GM03348 (cell line): ENCODE measurements at places on chromosomes 3 and 15.

DNA sequence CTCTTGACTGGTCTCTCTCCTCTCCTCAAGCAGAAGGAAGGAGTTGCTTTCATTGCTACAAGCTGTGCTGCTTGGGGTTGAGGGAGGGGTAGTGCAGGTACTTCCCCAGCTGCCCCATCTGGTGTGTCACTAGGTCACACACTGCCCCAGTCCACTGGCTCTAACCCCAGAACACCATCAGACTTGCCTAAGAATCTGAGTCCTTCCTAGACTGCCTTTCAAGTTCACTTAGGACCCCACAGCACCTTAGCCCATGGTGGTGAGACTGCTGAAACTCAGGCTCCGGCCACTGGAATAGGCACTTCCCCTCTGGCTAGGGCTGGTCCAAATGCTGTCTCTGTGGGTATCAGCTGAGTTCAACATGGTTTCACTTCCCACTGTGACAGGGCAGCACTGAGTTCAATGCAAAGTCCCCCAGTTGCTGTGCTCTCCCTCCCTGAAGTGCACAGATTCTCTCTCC lies 279.7 kb upstream of the GOLGA6L4 start:
- DNase-seq = no peak

DNA sequence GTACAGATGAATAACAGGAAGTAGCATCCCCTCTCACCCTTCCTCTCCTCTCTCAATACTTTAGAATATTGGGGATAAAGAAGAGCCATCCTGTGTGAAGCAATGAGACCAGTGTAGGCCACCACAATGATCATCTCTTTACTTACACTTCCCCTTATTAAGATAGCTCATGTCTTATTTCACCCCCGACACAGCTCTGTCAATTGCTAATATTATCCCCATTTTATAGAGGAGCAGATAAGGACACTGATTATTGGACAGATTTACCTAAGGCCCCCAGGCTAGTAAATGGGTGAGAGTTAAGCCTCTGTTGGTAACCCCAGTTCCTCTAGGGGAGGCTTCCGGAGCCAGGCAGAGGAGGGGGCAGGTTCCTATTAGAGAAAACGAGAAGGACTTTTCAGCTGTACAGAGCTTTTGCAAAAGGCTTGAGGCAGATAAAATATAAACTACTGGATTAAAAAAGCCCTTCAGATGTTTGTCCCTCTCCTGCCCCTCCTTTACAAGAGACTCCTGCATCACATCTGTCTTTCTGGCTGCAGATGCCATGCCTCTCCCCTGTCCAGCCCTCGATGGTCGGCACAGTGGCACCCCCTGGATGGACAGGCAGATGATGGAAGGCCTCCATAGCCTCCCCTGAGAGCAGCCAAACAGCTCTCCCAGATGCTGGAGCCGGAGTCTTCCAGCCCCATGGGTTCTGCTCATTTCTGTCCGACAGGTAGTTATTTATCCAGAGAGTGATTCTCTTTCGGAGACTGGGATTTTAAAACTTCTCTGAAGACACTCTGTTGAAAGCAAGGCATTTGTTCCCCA lies 49.4 kb upstream of the LCTL start:
- DNase-seq = no peak

DNA sequence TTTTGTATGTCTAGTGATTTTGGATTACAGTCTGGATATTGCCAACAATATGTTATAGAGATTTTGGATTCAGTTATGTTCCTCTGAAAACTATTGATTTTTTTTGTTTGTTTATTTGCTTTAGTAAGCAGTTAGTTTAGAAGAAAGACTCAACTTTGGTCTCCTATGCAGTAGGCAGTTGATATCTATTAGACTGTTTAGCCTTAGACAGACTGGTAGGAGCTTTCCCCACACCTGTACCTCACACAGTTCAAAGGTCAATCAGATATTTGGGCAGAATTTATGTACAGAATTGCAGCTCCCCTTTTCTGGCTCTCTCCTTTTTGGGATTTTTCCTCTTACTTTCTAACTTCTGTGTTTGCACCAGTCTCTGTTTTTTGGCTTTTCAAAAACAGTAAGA lies 42.3 kb downstream of the IL20RB start:
- DNase-seq = no peak

DNA sequence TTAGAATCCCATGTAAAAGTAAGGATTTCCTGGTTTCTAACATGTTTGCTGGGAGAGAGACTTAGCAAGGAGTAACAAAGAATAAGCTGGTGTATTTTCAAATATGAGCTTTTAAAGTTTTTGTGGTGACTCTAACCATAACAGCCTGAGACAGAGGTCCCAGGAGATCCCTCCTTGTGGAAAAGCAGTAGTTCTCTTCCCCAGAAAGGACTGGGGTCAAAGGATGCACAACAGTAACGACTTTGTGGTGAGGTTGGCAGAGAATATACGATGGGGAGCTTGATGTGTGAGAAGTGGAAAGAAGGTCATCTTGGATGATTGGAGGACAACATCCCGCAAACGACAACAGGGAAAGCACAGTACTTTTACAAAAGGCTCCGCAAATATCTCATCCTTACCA lies 38.2 kb downstream of the ABHD5 start:
- no peak for DNase-seq

GRCh38 chr15:33735637-33736247 lies 232.6 kb upstream of the CHRM5 start:
- peak; percentile 29 for DNase-seq

GRCh38 chr15:46595016-46595415 lies 960.2 kb downstream of the SQOR start:
- DNase-seq = no peak

DNA sequence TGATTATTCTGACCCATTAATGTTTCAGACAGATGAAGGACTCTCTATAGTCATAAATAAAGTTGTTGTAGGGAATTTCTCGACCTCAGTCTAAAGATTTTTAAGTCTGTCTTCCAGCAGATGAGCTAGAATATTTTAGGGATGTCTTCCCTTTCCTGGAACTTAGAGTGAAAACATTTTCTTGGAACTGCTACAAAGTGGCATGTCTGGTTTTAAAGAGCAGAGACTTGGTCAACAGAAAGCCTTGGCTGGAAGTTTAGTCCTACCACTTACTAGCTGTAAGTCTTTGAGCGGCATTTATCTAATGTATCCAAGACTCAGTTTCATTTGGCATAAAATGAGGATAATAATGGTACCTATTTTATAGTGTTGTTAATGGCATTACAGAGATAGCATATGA lies 120.0 kb upstream of the TGFBR2 start:
- DNase-seq = no peak

DNA sequence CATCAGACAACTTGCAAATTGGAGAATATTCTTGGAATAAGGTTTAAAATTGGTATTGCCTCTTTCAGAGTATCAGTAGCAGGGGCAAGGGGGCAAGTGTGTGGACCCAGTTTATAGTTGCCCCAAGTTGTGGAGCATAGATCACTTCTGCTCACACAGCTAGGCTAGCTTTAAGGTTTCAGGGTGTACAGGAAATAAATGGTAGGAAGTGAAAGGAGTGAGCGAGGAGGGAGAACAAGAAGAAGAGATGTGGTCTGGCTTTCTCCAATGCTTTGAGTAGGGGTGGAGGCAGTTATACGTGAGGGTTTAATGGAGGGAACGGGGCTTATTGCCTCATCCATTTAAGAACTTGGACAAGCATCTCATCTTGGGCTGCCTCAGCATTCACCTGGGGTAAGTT lies 290.0 kb upstream of the CFAP20DC start:
- DNase-seq = no peak

DNA sequence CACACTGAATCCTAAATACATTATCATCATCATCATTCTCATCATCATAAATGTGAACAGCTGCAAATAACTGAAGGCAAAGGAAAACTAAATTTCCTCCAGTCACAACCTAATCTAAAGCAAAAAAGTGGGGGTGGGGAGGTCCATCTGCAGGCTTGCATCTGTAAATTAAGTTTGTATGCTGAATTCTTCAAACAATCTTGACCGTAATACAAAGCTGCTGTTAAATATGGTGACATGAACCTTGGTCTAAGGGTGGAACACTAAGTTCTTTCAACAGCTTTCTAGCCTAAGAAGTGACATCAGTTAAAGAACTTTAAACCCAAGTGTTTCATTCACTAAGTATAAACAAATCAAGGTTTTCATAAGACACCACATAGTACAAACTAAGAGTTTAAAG lies 4.3 kb downstream of the LRRFIP2 start:
- DNase-seq = no peak

- peak; percentile 92 for DNase-seq
These were observed 533 bp downstream of the ARF4 start for GRCh38 chr3:57596495-57597126.

DNA sequence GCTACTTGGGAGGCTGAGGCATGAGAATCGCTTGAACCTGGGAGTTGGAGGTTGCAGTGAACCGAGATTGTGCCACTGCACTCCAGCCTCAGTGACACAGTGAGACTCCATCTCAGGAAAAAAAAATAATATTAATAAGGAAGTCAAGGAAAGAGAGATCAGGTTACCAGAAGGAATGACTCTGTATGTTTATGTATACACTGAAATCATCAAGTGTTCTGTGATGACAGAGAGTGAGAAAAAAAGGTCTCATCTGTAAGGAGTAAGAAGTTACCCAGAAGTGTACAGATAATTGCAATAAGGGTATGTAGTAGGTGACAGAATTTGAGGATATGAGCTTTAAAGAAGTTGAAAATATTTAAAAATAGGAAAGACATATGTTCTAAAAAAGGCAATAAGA lies 4.3 kb upstream of the CCDC50 start:
- no peak for DNase-seq

DNA sequence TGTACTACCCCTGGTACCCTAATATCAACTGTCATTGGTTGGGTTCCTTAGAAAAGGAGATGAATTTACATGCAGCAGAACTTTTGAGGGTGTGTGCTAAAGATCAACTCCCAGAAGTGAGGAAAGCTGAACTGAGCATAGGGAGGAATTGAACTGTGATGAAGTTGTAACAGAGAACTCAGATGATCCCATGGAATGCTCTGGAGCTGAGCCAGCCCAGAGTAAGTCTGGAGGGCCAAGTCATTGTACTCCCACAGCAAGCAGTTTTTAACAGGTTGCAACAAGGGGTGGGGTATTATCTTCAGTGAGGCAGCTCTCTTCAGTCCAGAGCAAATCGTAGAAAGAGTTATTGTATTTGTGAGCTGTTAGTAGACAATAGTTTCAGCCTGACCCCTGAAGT lies 572.3 kb downstream of the PYDC2 start:
- no peak for DNase-seq

DNA sequence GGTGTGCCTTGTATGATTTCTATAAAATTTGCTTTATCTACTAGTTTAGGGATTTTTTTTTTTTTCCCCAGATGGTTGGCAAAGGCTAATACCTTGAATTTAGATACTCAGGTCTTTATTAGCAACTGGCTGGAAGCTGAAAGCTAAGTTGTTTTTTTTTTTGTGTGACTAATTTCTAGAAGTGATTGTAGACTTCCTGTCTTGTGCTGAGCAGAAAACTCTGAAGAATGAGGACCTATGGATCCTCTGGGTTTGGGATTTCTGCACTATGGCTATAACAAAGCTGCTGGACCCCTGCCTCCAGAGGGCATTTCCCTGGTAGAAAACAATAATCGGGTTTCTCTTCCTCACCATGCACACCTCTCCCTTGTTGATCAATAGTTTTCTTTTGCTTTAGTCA lies 10.0 kb downstream of the ARIH2 start:
- DNase-seq = peak; percentile 20

DNA sequence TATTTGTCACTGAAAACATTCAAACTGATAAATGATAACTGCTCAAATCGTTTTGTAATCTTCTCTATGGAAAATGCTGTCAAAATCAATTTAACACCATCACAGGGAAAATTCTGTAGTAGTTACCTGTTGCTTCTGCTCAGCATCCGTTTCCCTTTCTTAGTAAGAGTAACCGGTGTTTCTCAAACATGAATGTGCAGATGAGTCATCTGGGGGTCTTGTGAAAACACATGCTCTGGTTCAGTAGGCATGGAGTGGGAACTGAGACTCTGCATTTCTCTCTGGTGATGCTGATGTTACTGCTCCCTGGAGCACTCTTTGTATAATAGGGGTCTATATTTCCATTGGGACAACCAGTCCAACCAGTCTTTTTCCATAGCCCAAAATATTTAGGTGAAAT lies 145.1 kb downstream of the SEMA6D start:
- no peak for DNase-seq

GRCh38 chr15:74314795-74315438 lies 52.5 kb downstream of the CYP11A1 start:
- no peak for DNase-seq

GRCh38 chr3:188752850-188753249 lies 418.9 kb upstream of the TPRG1 start:
- DNase-seq = no peak

GRCh38 chr15:99721104-99721778 lies 12.0 kb downstream of the LYSMD4 start:
- DNase-seq = no peak

DNA sequence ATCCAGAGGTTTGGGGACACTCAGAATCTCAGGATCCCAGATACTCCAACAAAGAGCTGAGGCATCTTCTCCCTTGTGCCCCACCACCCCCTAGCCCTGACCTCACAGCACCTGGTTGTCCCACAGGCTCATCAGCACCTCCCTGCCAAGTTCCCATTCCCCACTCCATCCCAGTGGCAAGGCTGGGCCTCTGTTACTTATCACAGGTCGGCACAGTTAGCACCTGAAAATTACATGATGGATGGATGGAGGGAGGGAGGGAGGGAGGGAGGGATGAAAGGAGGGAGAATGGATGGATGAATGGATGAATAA lies 12.8 kb downstream of the MYL3 start:
- DNase-seq = no peak

- no peak for DNase-seq
These were observed 120.6 kb downstream of the PPM1L start for GRCh38 chr3:160876643-160877042.

GRCh38 chr3:66933233-66933632 lies 64.9 kb upstream of the KBTBD8 start:
- DNase-seq = no peak

GRCh38 chr3:109631897-109632296 lies 294.6 kb upstream of the DPPA4 start:
- DNase-seq = no peak

DNA sequence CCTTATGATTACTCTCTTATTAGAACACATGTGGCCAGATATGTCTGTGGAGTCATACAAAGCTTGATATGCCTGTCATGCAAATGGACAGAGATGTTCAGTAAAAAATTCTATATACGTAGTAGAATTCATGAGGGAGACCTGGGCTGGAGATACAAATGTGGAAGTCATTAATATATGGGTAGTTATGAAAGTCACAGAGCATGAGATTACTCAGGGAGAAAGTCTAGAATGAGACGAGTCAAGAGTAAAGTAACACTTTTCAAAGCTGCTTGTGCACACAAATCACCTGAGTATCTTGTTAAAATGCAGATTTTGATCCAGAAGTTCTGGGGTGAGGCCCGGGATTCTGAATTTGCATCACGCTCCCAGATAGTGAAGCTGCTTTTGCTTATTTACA lies 28.4 kb downstream of the OXSM start:
- DNase-seq = no peak

DNA sequence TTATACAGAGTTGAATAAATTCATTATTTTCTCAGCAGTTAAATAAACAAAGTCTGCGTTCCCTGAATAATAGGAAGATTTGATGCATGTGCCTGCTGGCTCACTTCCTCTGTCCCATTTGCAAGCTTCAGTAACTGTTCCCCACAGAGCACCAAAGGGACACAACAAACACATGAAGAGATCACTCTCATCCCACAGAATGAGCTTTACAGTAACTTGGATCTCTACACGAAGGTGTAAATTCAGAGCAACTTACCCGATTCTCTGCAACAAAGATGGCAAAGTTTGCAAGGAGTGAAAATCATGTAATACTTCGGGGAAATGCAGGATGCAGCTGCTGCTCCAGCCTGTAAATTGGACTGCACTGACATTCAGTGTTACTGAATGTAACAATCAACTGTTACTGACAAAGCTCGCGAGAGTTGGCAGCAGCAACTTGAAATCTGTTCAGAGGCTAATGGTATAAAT lies at the start of gene BCHE:
TSS of gene BCHE (minus strand) at position 366 of the 468 bp plus-strand sequence. CDS start 6,390 bp downstream, outside the sequence.
- DNase-seq = no peak

- DNase-seq = no peak
These were observed 9.5 kb upstream of the SLC6A6 start for GRCh38 chr3:14392803-14393319.
